Stimulated activated CD4-positive, alpha-beta T cell treated with anti-CD3 and anti-CD28 coated beads, Interleukin-15, amount 100 ng/mL, for 48 hours (primary cell): ENCODE measurements at places on chromosomes 7 and 10.

DNA sequence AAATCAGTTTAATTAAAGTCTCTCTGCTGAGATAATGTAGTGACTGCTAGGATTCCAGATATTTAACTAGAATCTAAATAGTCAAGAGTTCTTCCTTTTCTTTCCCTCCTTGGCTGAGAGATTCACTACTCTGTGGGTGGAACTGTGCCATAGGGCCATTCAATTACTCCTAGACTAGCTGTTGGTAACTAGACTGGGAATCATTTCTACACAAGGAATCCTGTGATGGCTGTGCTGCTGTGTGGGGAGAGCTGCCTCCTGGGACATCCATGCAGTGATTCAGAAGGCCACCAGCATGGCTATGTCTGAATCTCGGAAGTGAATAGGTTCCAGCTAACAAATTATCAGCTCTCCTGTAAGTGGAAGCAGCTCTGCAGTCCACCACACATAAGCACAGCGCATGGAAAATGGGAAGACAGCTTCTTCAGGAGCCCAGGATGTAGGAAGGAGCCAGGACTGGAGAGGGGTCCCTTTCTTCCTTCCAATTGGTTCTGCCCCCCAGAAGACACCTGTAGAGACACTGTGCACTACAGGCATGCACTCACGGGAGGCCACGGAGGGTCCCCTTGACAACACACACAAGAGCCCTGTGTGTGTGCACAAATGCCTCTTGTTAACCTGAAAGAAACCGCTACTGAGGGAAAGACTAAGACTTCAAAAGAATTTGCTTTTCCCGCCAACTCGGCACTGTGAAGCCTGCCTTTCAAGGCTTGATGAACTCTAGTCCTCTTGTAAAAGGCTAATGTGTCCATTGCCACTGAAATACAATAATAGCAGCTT lies 66.5 kb downstream of the SCRN1 start:
- no peak for DNase-seq

- DNase-seq, result no peak
Observed at GRCh38 chr10:24568042-24568441, 155.6 kb downstream of the ARHGAP21 start.

GRCh38 chr10:28282336-28282735 lies 20.5 kb downstream of the MPP7 start:
- no peak for DNase-seq

GRCh38 chr10:89281606-89282395 lies 20.0 kb upstream of the IFIT2 start:
- no peak for DNase-seq

DNA sequence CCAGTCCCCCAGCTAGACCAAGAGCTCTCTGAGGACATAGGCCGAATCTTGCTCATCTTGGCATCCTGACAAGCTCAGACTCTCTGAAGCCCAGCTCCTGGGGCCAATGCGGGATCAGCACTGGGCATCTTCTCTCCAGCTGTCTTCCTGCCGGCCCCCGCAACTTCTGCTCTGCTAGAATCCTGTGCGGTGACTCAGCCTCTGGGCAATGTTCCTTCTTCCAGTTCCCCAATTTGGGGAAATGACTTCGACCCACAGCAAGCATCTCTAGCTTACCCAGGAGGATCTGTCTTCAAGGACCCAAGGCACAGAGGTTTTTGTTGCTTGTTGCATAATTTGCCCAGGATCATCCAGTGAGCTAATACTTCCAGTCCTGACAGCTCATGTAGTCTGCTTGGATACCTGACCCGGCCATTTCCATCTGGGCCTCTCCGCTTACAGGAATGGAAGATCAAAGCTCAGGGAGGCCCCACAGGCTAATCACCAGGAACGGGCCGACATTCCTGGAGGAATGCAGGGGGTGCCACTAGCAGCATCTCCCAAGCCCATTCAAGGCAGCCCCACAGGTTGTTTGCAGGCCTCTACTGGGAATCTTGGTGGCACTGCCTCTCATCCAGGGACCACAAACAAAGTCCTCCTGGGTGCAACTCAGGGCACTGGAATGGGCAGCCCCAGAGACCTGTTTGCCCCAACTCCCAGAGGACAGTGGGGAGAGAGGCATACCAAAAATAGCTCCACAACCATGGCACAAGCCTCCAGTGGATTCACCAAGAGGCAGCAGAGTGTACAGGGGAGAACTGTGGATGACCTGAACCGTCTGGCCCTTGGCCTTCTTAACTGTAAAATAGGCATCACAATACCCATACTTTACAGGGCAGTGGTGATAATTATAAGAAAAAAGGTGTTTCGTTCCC lies 151.9 kb downstream of the NEURL1 start:
- no peak for DNase-seq

GRCh38 chr7:148916186-148916585 lies 32.1 kb upstream of the EZH2 start:
- DNase-seq, result no peak

GRCh38 chr7:141649865-141650634 lies 51.9 kb downstream of the DENND11 start:
- peak; percentile 11 for DNase-seq

DNA sequence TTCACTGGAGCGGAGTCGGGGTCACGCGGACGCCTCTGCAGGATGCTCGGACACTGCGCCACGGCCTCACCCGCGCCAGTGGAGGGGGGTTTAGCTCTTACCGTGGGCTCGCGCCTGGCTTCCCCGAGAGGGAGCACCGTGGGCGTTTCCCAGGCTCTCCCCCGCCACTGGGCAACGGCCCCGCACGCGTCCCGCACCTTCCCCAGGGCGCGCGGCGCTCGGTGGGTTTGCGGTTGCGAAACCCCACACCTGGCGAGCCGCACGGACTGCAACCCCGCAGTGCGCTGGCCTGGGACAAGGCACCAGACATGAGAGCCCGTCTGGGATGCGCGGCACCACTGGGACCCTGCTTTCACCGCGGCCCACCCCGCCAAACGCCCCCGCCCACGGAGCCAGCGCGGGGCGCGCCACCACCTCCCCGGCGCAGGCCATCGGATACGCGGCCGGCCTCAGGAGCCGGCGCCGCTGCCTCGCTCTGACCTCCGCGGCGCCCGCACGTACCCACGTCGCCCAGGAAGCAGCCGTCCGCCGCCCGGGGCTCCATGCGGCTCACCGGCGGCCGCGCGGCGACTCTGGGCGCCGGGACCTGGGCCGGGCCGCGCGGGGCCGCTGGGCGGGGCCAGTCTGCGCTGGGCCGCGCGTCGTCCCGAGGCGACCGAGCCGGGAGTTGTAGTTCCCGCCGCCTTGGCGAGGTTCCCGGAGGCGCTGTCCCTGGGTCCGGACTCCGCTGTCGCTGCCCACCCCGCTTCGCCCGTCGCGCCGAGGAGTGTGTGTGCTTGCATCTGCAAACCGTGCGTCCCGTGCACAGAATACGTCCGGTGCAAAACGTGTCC lies at the start of gene ASB13:
TSS of gene ASB13 (minus strand) at position 588 of the 833 bp plus-strand sequence. CDS start at position 544, 44 bp downstream.
- DNase-seq, result peak; percentile 29

DNA sequence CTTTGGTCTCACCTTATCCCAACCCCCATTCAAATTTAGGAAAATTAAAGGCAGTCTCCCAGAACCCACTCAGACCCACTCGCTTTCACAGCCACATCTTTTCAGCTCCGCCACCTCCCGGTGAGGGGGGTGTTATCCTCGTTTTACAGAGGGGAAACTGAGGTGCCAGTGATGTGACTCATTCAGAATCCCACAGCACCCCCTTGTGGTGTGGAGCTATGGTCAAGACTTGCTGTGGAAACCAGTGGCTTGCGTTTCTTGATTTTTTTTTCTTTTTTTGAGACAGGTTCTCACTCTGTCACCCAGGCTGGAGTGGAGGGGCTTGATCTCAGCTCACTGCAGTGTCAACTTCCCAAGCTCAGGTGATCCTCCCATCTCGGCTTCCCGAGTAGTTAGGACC lies 27.6 kb downstream of the SLC35G1 start:
- DNase-seq, result no peak

- DNase-seq, result no peak
Observed at GRCh38 chr7:12868027-12868426, 180.6 kb downstream of the ARL4A start.

- no peak for DNase-seq
Observed at GRCh38 chr7:66631471-66631870, 2.8 kb downstream of the KCTD7 start.

- DNase-seq, result no peak
Observed at GRCh38 chr7:34036051-34036920, 130.9 kb downstream of the BMPER start.

- no peak for DNase-seq
Observed at GRCh38 chr10:78314651-78315050, 281.0 kb downstream of the RPS24 start.

- no peak for DNase-seq
Observed at GRCh38 chr7:156897673-156898072, 4.7 kb upstream of the LMBR1 start.

GRCh38 chr7:140060788-140061606 lies 1.8 kb downstream of the PARP12 start:
- no peak for DNase-seq

- DNase-seq, result no peak
Observed at GRCh38 chr7:26112203-26112740, 39.7 kb upstream of the NFE2L3 start.

DNA sequence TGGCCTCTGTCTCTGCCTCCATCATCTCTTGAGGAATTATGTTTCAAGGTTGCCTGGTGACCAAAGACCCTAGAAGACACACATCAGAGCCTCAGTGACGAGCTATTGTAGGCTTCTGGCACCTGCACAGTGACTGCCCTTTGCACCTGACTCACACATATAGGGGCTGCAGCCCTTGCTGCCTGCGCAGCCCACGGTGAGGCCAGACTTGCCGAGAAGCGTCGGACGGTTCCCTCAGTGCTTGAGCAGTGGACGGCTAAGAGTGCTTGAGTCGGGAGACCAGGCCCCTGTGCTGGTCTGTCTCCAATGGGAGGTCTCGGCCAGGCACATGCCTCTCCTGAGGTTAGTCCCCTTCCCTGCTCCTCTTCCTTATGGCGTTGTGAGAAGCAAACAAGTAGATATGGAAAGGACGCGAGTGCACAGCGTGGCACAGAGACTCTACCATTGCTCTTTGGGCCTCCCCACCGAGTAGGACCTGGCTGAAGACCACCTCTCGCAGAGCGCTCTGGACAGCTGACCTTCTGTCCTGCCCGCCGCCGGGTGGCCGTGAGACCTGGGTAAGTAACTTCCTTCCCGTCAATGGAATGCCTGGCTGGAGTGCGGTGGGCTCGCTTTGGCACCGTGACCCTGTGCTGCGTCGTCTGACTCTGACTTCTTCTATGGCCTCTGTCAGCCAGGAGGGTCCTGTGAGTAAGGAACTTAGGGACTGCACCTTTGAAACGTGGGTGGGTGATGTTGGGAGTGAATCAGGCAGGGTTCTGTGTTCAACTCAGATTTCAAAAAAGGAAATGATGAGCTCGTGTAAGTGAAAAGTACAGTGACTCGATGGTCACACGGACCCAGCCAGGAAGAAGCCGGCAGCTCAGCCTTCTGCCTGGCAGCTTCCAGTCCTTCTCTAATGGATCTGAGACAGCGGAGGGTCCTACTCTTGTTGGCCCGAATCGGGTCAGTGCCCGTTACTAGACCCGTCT lies 33.7 kb downstream of the ZNF775 start:
- no peak for DNase-seq

DNA sequence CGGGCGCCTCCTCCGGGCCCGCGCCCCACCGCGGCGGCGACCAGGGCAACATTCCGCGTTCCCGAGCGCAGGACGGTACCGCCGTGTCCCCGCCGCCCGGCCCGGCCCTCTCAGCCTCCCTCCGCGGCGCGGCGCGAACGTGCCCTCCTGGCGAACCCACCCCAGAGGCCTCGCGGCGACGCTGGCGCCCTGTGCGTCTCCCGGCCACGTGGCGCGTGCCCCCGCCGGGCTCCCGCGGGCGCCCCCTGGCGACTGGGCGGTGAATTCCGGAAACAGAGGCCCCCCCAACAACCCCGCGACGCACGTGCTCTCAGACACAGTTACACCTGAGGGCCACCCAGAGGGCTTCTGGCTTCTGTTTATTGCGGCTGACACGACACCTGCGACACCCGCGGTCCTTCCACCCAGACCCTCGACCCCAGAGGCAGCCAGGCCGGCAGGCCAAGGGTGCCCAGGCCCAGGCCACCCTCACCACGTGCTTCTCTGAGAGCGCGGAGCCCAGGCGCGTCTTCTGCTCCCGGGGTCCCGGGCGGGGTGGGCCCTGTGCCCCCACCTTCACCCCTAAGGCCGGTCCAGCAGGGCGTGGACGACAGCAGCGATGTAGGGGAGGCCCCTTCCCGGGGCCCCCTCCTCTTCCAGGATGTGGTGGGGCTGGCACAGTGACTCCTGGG lies at the start of gene SAP25:
TSS of gene SAP25 (minus strand) at position 210 of the 671 bp plus-strand sequence. CDS start at position 52, 158 bp downstream.
- DNase-seq, result no peak

- no peak for DNase-seq
Observed at GRCh38 chr10:47374611-47375536, 9.2 kb downstream of the ZNF488 start.

DNA sequence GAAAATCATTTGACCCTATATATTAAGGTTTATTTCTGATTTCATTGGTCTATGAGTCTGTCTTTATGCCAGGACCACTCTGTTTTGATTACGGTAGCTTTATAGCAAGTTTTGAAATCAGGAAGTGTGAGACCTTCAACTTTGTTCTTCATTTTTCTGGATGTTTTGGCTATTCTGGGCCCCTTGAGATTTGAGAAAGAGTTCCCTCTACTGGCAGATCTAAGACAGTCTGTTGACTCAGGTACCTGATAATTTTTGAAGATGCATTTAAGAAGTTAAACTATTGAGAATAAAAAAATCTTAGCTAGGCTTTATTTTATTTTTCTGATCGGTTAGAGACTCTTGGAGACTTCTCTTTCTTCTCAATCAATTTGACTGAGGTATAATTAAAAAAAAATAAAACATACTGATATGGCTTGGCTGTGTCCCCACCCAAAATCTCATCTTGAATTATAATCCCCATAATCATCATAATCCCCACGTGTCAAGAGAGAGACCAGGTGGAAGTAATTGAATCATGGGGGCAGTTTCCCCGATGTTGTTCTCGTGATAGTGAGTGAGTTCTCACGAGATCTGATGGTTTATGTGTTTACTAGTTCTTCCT lies 209.2 kb downstream of the SNX10 start:
- DNase-seq, result no peak

DNA sequence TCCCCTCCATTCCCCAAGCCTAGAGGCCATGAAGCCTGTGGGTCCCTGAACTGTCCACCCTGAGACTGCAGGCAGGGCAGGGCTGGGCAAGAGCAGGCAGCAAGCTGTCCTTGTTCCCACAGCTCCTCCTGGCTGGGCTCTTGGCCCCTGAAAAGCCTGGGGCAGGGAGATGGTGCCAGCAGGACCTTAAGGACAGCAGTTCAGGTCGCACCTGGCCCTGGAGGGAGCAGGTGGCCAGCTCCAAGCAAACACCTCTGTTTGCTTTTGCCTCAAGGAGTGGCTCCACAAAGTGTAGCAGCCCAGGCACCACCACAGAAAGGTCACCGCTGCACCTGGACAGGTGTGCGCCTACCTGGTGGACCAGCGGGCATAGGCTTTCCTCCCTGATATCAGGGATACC lies 5.2 kb downstream of the RET start:
- no peak for DNase-seq

DNA sequence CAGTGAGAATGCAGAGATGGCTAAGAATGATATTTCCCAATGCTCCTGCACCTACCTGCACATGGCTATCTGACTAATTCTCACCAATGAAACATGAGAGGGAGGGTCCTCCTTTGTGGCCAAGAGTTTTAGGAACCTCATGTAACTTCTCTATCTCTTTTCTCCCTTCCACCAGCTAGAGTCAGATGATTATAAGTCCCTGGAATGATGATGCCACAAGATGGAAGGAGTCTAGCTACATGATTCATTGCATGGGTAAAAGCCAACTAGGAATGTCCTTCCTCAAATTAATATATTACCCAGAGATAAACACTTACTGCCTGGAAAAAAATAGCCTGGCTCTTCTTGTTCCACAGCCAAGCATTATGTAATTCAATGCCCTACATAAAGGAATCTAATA lies 55.1 kb upstream of the AASS start:
- DNase-seq, result no peak

GRCh38 chr7:46707973-46708372 lies 786.9 kb upstream of the IGFBP3 start:
- no peak for DNase-seq

- no peak for DNase-seq
Observed at GRCh38 chr7:78326189-78326588, 527.6 kb downstream of the PHTF2 start.
